ENCODE measurements at places on chromosomes 1 and 21.

GRCh38 chr1:220708936-220709801 lies 19.0 kb downstream of the C1orf115 start:
- no peaks in the 10 kb centered on the region for H3K4me1 ChIP-seq
- H3K27me3 ChIP-seq = no peaks in the 10 kb centered on the region
- no peak for DNase-seq

DNA sequence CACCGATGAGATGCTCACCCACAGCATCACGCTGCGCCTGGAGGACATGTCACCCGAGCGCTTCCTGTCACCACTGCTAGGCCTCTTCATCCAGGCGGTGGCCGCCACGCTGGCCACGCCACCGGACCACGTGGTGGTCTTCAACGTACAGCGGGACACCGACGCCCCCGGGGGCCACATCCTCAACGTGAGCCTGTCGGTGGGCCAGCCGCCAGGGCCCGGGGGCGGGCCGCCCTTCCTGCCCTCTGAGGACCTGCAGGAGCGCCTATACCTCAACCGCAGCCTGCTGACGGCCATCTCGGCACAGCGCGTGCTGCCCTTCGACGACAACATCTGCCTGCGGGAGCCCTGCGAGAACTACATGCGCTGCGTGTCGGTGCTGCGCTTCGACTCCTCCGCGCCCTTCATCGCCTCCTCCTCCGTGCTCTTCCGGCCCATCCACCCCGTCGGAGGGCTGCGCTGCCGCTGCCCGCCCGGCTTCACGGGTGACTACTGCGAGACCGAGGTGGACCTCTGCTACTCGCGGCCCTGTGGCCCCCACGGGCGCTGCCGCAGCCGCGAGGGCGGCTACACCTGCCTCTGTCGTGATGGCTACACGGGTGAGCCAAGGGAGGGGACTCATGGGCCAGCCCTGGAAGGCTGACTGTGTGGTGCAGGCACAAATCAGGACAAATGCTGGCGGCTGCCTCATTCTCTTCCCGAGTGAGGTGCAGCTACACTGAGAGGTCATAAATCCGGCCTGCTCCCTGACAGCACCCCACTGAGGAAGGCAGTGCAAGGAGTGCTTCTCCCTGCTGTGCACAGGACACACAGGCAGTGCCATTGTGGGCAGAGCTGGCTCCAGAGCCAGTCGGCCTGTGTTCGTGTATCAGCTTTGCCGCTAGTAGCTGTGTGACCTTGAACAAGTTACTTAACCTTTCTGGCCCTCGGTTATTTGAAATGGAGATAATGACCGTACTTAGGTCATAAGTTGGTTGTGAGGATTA lies 9.4 kb downstream of the CELSR2 start:
- no peak overlapping the region for H3K4me3 ChIP-seq
- H3K36me3 ChIP-seq = no peaks in the 10 kb centered on the region
- H3K27ac ChIP-seq = no peak overlapping the region
- H3K4me1 ChIP-seq = peaks cover 3% of the 10 kb centered on the region

GRCh38 chr1:53087332-53088285 lies 25.6 kb downstream of the PODN start:
- no peak overlapping the region for H3K4me3 ChIP-seq
- no peaks in the 10 kb centered on the region for H3K4me1 ChIP-seq
- no peak overlapping the region for H3K27ac ChIP-seq
- DNase-seq = no peak

- no peaks in the 10 kb centered on the region for H3K27me3 ChIP-seq
- no peak overlapping the region for H3K27ac ChIP-seq
- peaks cover 42% of the 10 kb centered on the region for H3K36me3 ChIP-seq
- no peaks in the 10 kb centered on the region for H3K4me1 ChIP-seq
Observed at GRCh38 chr1:19750101-19750881, 49.4 kb downstream of the TMCO4 start.

DNA sequence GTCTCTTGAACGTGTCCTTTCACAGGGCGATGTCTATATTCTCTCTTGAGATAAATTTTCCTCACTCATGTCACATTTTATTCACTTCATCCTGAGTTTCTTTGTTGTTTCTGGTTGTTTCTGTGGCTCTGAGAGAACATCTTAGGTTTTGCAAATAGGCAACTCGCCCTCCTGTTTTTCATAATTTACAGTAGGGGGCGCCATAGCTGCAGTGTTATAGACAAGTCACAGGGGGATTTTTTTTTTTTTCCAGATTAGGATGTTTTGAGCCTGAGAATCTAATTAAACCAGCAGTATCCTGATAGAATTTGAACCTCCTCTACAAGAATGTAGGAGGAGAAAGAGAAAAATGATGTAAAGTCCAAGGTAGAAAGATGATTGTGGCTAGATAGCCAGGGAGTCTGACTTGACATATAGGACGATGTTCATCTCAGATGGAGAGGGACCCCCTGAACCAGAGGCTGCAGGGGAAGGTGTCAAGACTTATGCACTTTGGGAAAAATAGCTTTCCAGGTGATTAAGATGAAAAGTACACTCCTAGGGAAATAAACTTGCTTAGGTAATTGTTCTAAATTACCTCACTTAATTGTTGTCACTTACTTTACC lies 76.3 kb downstream of the ZP4 start:
- no peak overlapping the region for H3K27ac ChIP-seq

DNA sequence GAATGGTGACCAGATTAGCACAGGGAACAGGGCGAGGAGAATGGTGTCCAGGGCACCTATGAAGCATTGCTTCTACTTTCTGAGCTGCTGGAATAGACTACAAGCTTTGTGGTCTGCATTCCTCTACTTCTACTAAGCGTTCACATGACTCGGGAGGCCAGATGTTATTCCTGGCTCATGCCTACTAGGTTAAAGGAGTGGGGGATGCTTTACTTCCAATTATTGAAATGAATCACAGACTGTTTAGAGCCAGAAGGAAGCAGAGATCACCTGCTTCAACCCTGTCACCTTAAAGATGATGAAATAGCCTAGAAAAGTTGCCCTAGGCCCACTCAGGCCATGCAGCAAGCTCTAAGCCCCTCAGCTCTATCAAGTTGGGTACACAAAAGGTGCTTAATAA lies 633.5 kb downstream of the KIF26B start:
- no peak overlapping the region for H3K4me3 ChIP-seq
- no peak for DNase-seq
- no peaks in the 10 kb centered on the region for H3K4me1 ChIP-seq
- no peak overlapping the region for H3K27ac ChIP-seq

DNA sequence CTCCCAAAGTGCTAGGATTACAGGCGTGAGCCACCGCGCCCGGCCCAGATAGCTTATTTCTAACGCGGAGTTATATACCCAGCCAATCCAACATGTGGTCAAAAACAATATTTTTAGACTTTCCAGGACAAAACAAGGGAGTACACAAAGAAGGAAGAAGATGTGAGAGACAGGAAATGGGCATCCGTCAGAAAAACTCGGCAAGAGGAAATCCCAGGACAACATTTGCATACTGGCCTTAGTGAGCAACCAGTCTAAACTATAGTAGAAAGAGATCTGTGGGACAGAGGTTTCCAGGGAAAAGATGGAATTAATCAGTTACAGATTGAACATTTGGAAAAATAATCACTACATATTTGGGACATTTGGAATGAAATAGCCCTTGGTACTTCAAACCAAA lies 11.4 kb downstream of the ARMH1 start:
- no peaks in the 10 kb centered on the region for H3K4me1 ChIP-seq
- no peaks in the 10 kb centered on the region for H3K36me3 ChIP-seq
- H3K27ac ChIP-seq = no peak overlapping the region
- H3K4me3 ChIP-seq = no peak overlapping the region

- no peaks in the 10 kb centered on the region for H3K4me1 ChIP-seq
- no peak overlapping the region for H3K27ac ChIP-seq
- H3K4me3 ChIP-seq = no peak overlapping the region
- H3K27me3 ChIP-seq = no peaks in the 10 kb centered on the region
- no peaks in the 10 kb centered on the region for H3K36me3 ChIP-seq
- no peak for DNase-seq
Observed at GRCh38 chr1:88150330-88150729, 533.7 kb upstream of the PKN2 start.

- no peak overlapping the region for H3K27ac ChIP-seq
- no peaks in the 10 kb centered on the region for H3K27me3 ChIP-seq
- no peak overlapping the region for H3K4me3 ChIP-seq
- peaks cover 47% of the 10 kb centered on the region for H3K36me3 ChIP-seq
Observed at GRCh38 chr1:182888736-182889531, 49.8 kb downstream of the DHX9 start.

GRCh38 chr1:230278871-230279582 lies 147.1 kb downstream of the PGBD5 start:
- no peaks in the 10 kb centered on the region for H3K4me1 ChIP-seq
- no peak for DNase-seq
- H3K4me3 ChIP-seq = no peak overlapping the region
- H3K36me3 ChIP-seq = peaks cover 7% of the 10 kb centered on the region
- no peaks in the 10 kb centered on the region for H3K27me3 ChIP-seq

- no peak overlapping the region for H3K27ac ChIP-seq
- H3K27me3 ChIP-seq = no peaks in the 10 kb centered on the region
- H3K36me3 ChIP-seq = no peaks in the 10 kb centered on the region
- DNase-seq = no peak
- H3K4me3 ChIP-seq = no peak overlapping the region
- H3K4me1 ChIP-seq = no peaks in the 10 kb centered on the region
Observed at GRCh38 chr1:102241431-102242338, 245.0 kb upstream of the OLFM3 start.

DNA sequence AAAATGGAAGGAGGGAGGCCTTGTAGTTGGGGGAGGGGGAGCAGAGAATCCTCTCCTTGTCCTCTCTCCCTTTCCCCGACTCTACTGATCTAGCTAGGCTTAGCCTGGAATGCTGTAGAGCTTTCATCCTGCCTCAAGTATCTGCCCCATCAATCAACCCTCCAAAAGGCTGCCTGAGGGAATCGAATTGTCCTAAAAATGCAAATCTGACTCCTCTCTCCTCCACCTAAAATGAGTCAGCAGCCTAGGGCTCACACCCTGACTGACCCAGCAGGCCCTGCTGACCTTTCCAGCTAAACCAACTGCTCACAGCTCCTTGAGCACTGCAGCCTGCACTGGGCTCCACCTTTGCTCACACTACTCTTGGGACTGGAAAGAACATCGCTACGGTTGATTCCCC lies 2.8 kb downstream of the HPDL start:
- peaks cover 31% of the 10 kb centered on the region for H3K36me3 ChIP-seq
- H3K27me3 ChIP-seq = no peaks in the 10 kb centered on the region
- H3K4me1 ChIP-seq = peaks cover 13% of the 10 kb centered on the region
- H3K4me3 ChIP-seq = no peak overlapping the region
- H3K27ac ChIP-seq = no peak overlapping the region

GRCh38 chr1:25458541-25459298 lies 28.0 kb downstream of the MACO1 start:
- peaks cover 27% of the 10 kb centered on the region for H3K36me3 ChIP-seq
- no peak for DNase-seq
- no peak overlapping the region for H3K4me3 ChIP-seq
- H3K27ac ChIP-seq = no peak overlapping the region
- no peaks in the 10 kb centered on the region for H3K27me3 ChIP-seq

- H3K4me3 ChIP-seq = no peak overlapping the region
- H3K4me1 ChIP-seq = peaks cover 13% of the 10 kb centered on the region
- no peak overlapping the region for H3K27ac ChIP-seq
- no peak for DNase-seq
- H3K27me3 ChIP-seq = peaks cover 19% of the 10 kb centered on the region
- H3K36me3 ChIP-seq = no peaks in the 10 kb centered on the region
Observed at GRCh38 chr1:9207086-9207485, 27.5 kb upstream of the H6PD start.

DNA sequence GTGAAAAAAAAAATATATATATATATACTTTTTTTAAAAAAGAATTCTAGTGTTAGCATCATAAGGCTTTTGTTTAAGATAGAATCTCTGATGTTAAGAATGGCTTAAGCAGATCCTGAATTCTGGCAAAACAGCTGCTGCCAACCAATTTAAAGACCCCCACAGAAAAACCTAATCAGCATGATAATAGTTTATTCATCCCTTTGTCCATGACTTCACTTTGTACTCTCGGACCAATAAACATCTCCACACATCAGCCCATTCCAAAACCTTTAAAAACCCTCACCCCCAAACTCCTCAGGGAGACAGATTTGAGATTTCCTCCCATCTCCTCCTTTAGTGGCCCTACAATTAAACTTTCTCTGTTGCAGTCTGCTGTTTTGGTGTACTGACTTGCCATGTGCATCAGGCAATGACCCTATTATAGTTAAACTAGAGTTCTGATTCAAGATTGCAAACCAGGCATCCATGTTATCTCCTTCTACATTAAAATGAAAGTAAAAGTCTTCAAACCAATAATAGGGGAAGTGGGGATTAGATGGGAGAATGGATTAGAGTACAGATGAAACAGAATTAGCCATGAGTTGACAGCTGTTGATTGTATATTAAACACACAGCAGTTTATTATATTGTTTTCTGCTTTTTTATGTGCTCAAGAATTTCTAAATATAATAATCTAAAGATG lies 9.8 kb upstream of the PHTF1 start:
- H3K27me3 ChIP-seq = no peaks in the 10 kb centered on the region
- H3K27ac ChIP-seq = no peak overlapping the region
- H3K4me1 ChIP-seq = peaks cover 8% of the 10 kb centered on the region

- H3K4me1 ChIP-seq = no peaks in the 10 kb centered on the region
- H3K27me3 ChIP-seq = no peaks in the 10 kb centered on the region
- no peak for DNase-seq
- H3K27ac ChIP-seq = no peak overlapping the region
- no peak overlapping the region for H3K4me3 ChIP-seq
- peaks cover 3% of the 10 kb centered on the region for H3K36me3 ChIP-seq
Observed at GRCh38 chr1:213082420-213083111, 31.5 kb downstream of the RPS6KC1 start.

GRCh38 chr1:116329524-116330341 lies 43.3 kb upstream of the ATP1A1 start:
- no peak overlapping the region for H3K27ac ChIP-seq
- DNase-seq = no peak
- peaks cover 30% of the 10 kb centered on the region for H3K4me1 ChIP-seq

DNA sequence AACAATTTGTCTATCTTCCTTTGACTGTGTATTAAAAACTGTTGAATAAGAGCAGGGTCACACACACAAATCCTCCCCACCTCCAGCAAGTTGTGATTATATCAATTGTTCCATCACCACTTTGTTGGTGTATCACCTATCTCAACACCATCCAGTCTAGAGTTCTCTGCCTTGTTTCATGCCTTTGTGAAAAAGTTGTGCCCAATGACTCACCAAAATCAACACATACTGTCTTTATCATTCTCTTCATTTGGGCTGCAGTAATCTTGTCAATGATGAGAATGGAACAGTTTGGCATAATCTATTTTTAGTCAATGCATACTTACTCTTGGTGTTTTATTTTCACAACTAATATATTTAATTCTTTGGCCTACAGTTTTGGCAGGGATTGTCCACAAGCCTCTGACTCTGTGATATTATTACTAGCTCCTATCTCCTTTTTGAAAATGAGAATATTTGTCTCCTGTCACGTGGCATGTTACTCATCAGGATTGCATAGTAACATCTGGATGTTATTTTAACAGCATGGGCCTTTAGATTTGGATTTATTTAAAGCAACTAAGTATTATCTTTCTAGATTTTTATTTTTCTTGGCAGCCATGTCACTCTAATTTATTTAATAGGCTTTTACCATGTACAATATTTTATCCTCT lies 5.1 kb downstream of the C1orf87 start:
- no peaks in the 10 kb centered on the region for H3K36me3 ChIP-seq
- H3K27me3 ChIP-seq = no peaks in the 10 kb centered on the region
- no peak overlapping the region for H3K4me3 ChIP-seq
- no peaks in the 10 kb centered on the region for H3K4me1 ChIP-seq
- DNase-seq = no peak
- H3K27ac ChIP-seq = no peak overlapping the region

GRCh38 chr21:42799948-42800347 lies 79.4 kb downstream of the WDR4 start:
- H3K36me3 ChIP-seq = no peaks in the 10 kb centered on the region
- no peak for DNase-seq
- H3K27ac ChIP-seq = no peak overlapping the region
- H3K4me1 ChIP-seq = no peaks in the 10 kb centered on the region
- H3K27me3 ChIP-seq = no peaks in the 10 kb centered on the region
- no peak overlapping the region for H3K4me3 ChIP-seq
